ENCODE measurements at places on chromosomes 7 and 10.
A peak's percentile ranks its signal among the peaks of the same experiment; 100 is the strongest.

DNA sequence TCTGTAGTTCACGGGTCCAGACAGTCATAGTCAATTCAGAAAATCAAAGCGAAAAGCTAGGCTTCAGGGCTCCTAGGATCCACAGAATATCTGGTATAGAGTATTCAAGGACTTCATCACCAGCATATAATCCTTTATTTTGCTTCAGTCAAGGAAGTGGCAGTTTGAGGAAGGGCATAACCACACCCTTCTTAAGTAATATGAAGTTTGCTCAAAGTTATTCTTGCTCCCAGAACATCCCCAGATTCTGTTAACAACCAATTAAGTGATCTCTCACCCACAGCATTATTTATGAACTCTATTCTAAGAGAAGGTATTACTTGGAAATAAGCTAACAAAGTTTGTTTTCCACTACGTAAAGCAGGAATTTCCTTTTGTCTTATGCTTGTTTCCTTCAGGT, 13.2 kb downstream of the CWF19L1 start:
- DNase-seq = no peak

DNA sequence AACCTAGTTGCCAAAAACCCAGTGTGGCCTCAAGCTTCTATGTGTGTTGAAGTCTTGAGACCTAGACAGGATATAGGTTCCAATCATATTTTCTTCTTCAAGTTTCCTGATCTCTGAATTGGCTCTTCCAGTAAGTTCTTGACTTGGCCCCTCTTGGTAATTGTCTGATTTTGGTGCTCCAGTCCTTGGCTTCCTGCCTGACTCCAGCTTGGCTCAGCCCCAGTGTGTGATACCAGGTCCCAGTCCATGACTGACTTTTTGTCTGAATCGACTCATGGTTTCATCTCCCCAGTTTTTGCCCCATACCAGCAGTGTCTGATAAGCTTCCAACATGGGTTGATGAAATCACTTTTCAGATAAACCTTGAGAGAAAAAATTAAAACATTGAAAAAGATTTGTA, 72.3 kb downstream of the FAS start:
- DNase-seq = peak; percentile 29

DNA sequence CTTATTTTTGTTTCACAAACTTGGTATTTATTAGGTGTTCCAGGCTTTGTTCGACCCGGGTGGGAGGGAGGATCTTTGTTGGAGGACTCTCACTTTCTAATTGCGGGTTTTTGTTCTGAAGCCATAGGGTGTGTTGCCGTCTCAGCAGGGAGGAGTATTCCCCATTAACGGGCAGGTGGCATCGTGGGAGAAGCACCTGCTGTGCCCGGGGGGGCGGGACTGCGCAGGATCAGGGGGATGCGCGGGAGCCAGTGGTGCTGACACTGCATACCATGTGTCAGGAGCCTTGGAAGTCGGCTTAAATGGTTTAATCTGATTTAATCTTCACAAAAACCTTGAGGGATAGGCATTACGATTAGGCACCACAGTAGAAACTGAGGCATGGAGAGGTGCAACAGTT, 113.0 kb downstream of the MGMT start:
- DNase-seq = no peak

- no peak for DNase-seq
Measured at GRCh38 chr7:7921830-7922229, 46.8 kb upstream of the GLCCI1 start.

DNA sequence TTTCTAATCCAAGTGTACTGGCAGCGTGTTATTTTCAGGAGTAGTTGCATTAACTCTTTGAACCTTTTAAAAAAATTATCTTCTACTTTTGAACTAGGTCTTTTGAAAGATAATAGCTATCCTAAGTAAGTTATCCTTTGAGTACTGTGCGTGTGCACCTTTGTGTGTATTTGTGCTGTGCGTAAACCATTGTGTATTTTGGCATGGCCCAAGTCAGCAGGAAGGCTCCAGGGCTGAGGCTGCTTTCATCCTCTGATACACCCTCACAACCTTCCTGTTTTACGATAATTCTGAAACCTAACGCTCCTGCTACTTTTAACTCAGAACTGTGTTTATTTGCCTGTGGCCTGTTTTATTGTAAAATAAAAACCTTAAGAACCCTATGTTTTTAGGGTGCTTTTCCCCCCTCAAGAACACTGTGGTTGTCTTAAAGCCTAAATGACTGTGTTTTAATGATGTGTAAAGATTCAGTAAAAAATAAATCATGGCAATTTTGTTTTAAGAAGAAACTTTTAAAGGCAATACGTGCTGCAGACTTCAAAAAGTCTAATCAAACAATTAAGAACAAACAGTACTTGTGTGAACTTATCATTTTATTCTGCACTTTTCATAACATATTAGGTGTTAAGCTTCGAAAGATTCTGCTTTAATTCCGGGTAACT, 57.5 kb downstream of the HDAC9 start:
- peak; percentile 23 for DNase-seq
